ENCODE measurements at places on chromosomes 4 and X.

DNA sequence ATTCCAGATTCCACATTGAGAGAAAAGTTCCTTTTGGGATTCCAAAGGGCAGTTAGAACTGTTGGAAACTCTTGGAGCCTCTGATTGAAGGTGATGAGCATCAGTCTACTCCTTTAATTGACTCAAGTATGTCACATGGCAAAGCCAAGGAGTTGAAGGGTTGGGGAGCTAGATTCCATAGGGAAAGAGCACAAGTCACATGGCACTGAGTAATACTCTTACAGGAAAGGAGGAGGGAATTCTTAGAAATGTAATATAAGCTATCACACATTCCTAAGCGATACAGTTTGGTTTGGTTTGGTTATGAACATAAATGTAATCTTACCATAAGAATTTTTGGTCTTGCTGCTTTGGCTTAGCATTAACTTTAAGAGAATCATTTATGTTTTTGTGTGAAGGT, 15.7 kb downstream of the SPCS3 start:
- no peak for DNase-seq

DNA sequence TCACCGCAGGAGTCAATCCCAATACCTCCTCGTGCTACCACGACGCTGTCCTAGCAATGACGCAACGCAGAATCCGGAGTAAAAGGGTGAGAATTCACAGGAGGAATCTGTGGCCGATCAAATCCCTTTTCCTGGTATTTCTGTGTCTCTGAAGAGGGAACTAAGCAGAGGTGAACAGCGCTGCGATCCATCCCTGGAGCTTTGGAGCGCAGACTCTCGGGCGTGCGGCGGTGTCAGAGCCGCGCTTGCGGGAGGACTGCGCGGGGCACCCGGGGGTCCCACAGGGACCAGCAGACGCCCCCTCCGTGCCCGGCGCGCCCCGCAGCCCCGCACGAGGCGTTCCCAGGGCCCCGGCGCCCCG, 17.2 kb upstream of the ZNF718 start:
- DNase-seq: no peak

- DNase-seq: no peak
Observed at GRCh38 chr4:41580007-41580406, 42.0 kb downstream of the LIMCH1 start.

DNA sequence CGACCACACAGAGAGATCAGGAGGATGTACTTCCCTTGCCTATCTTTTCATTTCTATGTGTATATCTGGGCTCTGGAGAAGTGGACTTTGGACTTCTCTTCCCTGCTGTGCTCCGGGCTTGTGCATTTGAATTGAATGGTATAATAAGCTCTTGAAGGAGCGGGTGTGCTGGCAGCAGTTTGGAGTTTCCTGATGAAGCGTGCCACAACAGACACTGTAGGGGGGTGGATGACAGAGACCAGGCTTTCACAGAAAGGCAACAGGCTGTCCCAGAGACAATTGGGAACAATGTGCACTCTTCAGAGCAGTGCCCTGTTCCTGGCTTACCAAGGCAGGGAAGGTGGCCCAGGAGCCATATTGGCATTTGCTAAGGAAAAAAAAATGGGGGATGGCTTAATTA, 170.1 kb downstream of the FRMPD4 start:
- no peak for DNase-seq

DNA sequence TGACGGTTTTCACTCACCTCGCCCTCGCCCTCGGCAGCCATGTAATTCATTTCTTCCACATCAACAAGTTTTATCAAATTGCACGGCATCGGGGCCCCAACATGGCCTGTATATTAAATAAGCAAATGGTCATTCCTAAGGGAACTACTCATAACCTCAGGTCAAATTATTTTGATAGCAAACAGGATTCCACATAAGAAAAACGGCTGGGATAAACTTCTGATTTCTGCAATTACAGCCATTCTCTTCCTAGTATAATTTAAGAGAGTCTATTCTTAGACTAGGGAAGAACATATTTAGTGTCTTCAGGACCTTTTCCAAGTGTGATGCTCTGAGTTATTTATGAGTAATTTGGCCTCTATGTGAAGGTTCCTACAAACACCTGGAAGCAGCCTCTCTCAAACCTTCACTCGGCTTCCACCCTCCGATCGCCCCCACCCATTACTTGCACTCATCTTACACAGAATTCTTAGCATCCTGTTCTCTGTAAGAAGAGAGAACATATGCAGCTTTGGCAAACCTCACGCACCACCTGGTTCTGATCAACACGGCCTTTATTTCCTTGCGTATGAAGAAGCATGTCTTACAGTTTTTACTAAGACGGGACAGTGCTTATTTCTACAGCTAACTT, 29.4 kb upstream of the CENPU start:
- no peak for DNase-seq

DNA sequence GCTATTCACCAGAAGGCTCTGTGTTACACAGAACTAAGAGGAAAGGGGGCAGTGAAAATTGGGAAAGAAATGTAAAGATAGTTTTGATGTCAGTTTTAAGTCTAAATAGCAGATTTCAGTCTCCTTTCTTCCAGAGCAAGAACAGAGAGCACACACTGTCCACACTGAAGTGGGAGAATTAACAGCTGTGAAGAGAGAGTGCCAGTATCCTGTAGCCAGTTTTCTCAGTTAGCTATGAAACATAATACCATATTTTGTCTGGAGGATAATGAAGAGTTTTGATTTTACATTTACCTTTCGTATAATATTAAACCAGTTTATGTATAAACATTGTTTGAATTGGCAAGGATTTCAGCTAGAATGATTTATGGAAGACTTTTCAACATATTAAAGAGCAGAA, 35.1 kb downstream of the FBXO8 start:
- DNase-seq: no peak

GRCh38 chr4:122107680-122108079, 44.5 kb upstream of the BLTP1 start:
- no peak for DNase-seq

GRCh38 chrX:452598-452997, 65.9 kb upstream of the PPP2R3B start:
- DNase-seq: no peak

- DNase-seq: no peak
Observed at GRCh38 chrX:40465735-40466551, 114.8 kb upstream of the ATP6AP2 start.

DNA sequence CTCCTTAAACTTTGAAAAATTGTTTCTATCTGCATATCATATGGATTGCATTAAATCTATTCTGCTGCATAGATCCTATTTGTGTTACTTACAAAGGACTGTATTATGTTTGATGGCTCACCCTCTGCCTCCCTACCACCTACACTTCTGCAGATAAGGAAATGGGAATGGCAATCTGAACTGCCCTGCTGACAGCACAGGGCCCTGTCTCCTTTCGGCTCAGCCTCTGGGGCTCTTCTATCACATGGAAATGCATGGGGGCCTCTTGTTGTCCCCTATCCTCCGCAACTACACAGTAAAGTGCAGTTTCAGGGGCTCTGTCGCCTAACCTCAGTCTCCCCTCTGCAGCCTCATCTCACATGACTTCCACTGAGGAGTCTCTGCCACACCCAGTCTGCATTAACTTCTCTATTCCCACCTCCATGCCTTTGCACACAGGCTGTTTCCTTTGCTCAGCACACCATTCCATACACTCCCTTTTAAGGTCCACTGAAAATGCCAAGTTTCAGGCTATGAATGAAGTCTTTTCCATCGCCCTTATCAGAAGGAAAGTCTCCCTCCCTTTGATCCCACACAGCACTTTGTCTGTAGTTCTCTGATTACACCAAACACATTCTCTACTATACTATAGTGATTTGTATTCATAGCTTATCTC, 12.5 kb downstream of the RELL1 start:
- no peak for DNase-seq

DNA sequence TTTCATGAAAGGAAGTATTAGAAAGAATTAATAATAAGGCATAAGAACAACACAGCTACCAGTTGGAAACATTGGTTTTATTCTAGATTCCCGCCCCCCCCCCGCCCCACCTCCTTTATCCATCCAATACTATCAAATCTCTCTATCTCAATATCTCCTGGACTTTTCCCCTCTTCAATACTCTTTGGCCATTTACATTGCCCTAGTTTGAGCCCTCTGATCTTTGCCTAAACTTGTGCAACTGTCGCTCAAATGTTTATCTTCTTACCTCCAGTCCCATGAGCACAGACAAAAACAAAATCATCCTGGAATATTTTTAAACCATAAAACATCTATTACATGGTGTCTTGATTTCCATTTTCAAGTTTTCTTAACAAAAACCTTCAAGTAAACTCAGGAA, 488.2 kb downstream of the KLHL13 start:
- DNase-seq: no peak

GRCh38 chr4:70712604-70713452, 8.9 kb upstream of the RUFY3 start:
- no peak for DNase-seq

- no peak for DNase-seq
Observed at GRCh38 chr4:171534391-171534790, 278.8 kb upstream of the GALNTL6 start.

DNA sequence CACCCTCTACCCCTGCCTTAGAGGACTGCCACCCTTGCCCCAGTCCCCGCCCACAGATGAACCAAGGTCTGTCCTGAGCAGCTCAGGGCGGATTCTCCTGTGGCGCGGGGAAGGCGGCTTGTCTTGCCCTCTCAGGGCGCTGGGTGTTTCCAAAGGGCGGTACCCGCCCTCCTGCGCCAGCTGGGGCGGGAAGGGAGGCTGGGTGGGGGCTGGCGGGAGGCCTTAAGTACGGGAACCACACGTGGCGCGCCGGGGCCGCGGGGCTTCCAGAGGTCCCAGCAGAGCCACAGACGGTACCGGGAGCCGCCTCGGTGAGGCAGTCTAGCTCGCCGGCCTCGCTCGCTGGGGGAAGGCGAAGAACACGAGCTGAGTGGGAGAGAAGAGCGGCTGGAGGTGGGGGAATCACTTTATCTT, 361.1 kb downstream of the MID1IP1 start:
- DNase-seq: peak; percentile 57

GRCh38 chr4:36310216-36310615, 28.8 kb downstream of the DTHD1 start:
- DNase-seq: no peak

- peak; percentile 15 for DNase-seq
Observed at GRCh38 chr4:87895964-87896621, 63.3 kb downstream of the MEPE start.

DNA sequence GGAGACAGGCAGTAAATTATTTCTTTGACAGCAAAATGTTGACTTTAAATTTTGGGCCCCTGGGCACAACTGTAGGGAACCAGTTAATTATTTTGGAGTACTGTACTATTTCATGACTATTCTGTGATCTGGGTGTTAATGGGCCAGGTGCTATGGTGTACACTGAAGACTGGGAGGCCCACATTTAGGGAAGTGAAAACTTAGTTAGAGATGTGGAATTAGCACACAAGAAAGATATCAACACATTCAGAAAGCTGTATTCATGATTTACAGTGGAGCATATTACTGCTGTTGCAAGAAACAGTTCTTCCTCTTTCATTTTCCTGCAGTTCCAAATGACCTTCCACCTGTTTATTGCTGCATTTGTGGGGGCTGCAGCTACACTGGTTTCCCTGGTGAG, 12.4 kb downstream of the PLP1 start:
- DNase-seq: no peak

DNA sequence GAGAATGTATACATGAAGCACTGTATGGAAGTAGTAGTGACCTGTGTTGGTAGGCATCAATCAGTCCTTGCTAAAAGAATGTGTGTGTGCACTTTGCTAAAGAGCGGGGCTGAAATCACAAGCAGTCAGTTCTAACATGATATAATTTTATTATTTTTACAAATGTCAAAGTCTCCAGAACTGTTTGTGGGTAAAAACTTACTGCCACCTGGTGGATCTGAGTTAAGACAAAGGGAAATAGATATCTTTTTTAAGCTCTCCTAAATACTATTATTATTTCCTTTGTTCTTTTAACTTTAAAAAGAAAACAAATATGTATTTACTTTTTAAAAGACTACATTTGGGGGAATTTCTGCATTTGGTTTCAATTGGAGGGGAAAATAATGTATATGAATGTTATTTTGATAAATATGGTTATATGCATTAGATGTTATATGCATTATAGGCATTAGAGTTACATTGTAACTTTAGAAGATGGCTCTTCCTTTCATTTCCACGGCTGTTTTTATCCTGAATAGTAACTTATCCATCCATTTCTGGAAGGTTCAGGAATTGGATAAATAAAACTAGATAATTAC, 7.8 kb upstream of the CLOCK start:
- no peak for DNase-seq

- DNase-seq: no peak
Observed at GRCh38 chr4:80213117-80213815, 16.0 kb downstream of the PRDM8 start.

GRCh38 chr4:136557396-136557795, 974.9 kb downstream of the PCDH18 start:
- no peak for DNase-seq

DNA sequence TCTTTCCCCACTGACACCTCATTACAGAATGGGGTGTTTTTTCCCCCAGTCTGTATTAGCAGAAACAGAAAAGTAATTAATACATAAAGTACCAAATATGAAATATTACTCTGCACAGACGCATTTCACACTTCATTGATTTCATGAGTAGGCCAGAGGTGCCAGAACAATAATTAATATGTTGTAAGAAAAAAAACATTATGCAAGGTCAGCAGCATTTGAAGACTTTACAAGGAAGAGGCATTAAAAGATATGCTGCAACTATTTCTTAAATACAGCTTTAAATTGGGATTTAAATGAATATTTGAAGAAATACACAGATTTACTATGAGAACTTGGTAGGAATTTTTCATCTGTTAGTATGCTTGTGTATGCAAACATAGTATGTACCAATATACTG, 37.7 kb downstream of the NAA11 start:
- DNase-seq: no peak

DNA sequence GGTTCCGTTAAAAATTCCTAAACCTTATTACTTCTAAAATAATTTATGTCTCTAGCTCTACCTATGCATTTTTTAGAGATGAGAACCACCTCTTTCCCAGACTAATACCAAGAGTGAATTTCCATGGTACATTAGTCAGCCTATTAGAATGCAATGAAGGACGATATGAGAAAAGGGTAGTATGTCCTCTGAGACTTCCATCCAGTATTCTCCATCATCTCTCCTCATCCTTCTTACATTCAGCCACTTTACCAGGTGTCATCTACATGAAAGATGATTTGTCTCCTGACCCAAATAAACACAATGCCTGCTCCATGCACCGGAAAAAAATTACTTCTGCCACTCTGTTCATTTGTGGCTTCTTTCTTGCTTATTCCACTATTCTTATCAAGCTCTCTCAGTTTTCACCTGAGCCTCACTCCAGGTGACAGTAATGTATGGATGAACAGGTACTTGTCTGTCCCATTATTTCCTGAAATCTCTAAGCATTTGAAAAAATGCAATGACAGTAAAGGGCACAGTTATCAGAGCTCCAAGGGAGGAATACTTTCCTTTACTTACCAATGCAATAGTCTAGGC, 97.9 kb downstream of the MAB21L2 start:
- DNase-seq: no peak

GRCh38 chr4:29309050-29309449, 1411.1 kb upstream of the PCDH7 start:
- no peak for DNase-seq

GRCh38 chrX:9582956-9583355, 118.1 kb downstream of the TBL1X start:
- DNase-seq: no peak

GRCh38 chr4:108820492-108821350, 57.9 kb upstream of the ETNPPL start:
- DNase-seq: no peak

- no peak for DNase-seq
Observed at GRCh38 chr4:180860089-180860720, 1383.0 kb upstream of the TENM3 start.

- DNase-seq: no peak
Observed at GRCh38 chrX:131239057-131239456, 50.0 kb downstream of the IGSF1 start.

- no peak for DNase-seq
Observed at GRCh38 chrX:41332408-41333002, 1.5 kb upstream of the DDX3X start.

All from activated CD4-positive, alpha-beta T cell treated with anti-CD3 and anti-CD28 coated beads, Interleukin-2, amount 50 U/mL, for 48 hours (primary cell).